ENCODE measurements at places on chromosomes 1 and 21.

- DNase-seq, result no peak
Observed at GRCh38 chr1:100510451-100510850, 27.5 kb upstream of the GPR88 start.

DNA sequence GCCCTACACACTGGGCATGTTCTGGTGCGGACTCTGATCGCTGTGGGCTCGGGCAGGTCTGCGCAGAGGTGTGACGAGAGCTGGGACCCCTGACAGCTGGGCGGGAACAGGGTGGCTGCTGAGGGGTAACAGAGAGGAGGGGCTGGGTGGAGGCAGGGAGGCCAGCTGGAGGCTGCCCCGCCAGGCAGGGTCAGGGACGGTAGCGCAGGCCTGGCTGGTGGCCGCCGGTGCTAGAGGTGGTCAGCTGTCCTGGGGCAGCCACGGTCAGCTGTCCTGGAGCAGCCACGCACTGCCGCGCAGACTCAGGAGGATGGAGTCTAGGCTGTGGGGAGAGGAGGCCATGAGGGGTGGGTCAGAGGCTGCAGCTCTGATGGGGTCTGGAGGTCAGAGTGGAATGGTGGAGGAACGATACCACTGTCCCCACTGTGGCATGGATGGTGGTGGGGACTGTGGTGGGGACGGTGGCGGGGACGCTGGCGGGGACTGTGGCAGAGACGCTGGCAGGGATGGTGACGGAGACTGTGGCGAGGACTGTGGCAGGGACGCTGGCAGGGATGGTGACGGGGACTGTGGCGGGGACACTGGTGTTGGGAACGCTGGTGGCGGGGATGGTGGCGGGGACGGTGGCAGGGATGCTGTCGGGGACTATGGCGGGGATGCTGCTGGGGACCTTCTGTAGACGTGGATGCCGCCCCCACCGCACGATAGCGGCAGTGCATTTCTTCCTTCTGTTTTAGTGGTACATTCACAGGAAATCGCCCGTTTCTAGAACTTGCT lies 21.3 kb upstream of the LRRC3 start:
- DNase-seq, result no peak

DNA sequence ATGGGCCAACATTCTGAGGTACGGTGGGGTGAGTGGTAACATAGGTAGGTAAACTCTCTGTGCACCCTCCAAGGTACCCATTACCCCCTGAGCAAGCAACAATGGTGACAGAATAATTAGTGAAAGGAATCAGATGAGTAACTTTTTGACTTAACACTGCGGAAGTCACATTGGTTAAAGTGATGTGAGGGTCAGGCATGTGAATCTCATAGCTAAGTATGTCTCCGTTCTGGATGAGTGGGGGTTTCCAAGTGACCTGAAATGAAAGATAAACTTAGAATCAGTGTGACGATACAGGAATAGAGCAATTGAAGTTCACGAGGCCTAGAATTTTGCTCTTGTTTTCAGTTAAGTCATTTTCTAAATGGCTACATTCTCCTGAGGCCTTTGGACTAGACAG lies 311.7 kb downstream of the KCTD3 start:
- DNase-seq, result no peak

- DNase-seq, result peak; percentile 48
Observed at GRCh38 chr1:24641646-24642151, 1.4 kb upstream of the SRRM1 start.

DNA sequence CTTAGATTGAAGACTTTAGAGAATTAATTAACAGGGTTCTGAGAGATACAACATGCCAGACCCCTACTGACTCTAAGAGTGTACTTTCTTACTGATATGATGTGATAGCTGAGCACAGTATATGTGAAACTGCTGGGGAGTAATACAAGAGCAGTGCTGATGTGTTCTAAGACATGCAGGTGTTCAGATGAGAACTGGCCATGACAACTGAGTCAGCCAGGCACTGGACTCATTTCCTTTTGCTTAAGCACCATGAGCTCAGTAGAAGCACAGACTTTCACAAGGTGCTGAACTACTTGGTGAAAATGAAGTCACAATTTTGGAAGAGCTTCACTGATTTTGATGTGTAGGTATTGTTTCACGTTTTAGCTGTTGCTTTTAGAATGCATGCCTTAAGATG lies 15.9 kb upstream of the POGZ start:
- DNase-seq, result no peak

DNA sequence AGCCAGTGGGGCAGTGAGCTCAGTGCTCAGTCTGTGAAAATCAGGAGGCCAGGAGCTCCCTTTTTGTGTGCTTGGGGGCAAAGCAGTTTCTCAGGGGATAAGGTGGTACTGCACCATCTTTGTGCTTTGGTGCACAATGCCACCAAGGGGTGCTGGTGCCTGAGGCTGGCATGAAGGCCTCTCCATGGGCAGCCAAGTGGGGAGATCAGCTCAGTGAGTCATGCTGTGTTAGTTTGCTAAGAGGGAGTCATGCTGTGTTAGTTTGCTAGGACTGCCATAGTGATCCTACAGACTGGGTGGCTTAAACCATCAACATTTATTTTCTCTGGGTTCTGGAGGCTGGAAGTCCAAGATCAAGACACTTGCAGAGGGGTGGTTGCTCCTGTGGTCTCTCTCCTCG lies 428.1 kb downstream of the PRDM2 start:
- no peak for DNase-seq

- DNase-seq, result peak; percentile 34
Observed at GRCh38 chr1:228463559-228464455, 23.4 kb upstream of the RNF187 start.

- no peak for DNase-seq
Observed at GRCh38 chr1:23389837-23390321, 20.2 kb upstream of the ZNF436 start.

- no peak for DNase-seq
Observed at GRCh38 chr1:34653110-34653509, 101.7 kb upstream of the GJB5 start.

DNA sequence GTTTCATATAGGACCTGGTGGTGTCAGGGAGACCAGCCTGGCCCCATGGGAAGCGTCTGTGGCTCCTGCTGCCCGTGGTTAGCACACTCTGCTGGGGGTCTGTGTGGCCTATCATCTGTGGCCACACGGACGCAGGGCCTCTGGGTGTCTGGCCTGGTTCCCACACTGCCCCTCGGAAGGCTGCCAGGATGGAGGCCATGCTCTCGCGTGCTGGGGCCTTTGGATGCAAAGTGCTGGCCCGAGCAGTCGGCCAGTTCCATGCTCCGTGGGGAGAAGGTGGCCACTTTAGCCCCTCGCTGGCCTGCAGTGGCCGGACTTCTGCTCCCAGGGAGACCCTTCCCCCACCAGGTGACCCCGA lies 20.8 kb upstream of the LRRC3 start:
- no peak for DNase-seq

DNA sequence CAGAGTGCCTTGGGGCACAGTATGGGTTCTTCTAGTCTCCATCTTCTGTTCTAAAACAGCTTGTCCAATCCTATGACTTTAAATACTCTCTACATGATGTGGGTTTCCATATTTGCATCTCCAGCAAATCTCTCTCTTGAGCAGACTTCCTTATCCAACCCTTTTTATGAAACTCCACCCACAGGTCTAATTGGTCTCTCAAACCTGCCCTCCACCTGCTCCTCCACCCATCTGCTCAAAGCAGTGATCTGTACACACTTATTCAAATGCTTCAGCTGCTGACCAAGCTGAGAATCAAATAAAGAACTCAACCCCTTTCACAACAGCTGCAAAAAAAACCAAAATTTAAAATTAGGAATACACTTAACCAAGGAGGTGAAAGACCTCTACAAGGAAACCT lies 11.5 kb downstream of the MCOLN2 start:
- no peak for DNase-seq

GRCh38 chr21:44379991-44380865 lies 26.8 kb downstream of the TRPM2 start:
- no peak for DNase-seq

- no peak for DNase-seq
Observed at GRCh38 chr1:201949491-201949890, 3.1 kb upstream of the LMOD1 start.

DNA sequence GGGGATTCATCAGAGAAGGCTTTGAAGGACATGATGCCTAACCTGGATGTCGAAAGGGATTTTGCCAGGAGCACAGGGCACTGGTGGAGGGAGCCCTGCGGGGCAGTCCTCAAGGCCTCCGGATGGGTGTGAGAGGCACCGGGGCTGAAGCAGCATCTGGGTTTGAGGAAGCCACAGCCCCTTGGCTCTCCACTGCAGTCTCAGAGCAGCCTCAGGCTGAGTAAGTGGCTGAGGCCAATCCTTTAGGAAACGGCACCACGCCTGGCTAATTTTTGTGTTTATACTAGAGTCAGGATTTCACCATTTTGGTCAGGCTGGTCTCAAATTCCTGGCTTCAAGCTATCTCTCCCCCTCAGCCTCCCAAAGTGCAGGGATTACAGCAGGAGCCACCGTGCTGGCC lies 12.0 kb downstream of the ERVH48-1 start:
- DNase-seq, result no peak

DNA sequence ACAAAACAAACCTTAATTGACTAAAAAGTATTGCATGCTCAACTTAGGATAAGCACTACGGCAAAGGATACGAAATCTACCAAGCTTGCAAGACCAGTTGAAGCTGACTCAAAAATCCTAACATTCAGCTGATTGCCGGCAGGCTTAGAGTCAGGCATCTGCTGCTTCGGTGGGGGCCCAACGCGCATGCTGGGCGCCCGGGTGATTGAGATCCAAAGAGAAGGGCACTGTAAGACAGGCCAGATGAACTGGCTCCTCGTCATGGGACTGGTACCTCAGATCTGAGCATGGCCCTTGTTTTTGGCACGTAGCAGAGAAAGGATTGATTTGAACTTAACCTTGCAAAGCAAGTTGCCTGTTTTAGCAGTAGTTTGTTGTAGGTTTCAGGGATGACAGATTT lies 86.6 kb downstream of the PRDM2 start:
- no peak for DNase-seq

DNA sequence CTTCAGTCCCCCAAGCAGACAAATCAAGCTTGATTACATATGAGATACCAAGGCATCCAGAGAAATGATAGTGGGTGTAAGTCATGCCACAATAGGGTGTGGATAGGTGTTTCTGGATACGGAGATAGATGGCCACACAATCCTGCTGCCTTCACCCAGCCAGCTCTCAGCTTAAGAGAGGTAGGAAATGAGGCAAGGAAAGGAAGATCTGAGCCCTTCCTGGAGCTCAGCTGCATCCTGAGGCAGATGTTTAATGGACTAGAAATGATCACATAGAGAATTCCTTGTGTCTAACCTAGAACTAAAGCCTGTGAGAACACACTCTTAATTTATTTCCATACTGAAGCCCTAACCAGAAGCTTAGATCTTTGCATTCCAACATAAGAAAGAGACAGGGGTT lies 210.3 kb downstream of the ST6GALNAC3 start:
- no peak for DNase-seq

DNA sequence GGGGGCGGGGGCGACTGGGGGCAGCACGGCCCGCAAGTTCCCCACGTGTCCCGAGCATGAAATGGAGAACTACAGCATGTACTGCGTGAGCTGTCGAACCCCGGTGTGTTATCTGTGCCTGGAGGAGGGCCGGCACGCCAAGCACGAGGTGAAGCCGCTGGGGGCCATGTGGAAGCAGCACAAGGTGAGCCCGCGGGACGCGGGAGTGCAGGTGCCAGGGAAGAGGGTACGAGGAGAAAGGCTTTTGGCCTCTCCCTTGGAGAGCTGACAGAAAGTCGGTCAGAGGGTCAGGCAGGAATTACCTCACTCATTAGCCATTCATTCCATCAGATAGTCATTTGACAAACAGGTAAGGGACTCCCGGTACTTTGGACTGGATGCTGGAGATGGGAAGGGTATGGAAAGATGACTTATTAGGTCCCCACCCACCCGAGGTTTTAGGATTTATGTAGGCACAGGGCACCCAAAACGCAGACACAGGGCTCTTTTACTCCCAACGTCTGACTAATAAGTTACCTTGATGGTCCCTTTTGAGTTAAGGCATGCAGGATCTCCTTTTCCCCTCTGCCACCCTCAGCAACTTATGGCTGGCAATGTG lies 2.1 kb downstream of the TRIM67 start:
- DNase-seq, result no peak

DNA sequence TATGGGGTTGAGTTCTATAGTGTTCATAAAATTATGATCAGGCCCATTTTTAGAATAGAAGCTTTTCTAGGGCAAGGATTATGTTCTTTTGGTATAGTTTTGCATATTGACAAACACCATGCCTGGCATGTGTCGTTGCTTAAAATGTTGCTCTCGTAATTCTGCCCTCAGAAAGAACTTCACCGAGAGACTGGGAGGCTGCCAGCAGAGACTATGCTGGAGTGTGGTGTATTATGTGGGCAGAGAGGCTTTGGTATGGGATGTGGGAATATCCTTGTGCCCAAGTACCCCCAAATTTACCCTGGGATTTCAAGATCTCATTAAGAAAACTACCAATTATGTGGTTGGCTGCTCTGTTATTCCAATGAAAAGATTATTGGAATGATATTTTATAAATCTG lies 27.9 kb downstream of the PGM1 start:
- no peak for DNase-seq

DNA sequence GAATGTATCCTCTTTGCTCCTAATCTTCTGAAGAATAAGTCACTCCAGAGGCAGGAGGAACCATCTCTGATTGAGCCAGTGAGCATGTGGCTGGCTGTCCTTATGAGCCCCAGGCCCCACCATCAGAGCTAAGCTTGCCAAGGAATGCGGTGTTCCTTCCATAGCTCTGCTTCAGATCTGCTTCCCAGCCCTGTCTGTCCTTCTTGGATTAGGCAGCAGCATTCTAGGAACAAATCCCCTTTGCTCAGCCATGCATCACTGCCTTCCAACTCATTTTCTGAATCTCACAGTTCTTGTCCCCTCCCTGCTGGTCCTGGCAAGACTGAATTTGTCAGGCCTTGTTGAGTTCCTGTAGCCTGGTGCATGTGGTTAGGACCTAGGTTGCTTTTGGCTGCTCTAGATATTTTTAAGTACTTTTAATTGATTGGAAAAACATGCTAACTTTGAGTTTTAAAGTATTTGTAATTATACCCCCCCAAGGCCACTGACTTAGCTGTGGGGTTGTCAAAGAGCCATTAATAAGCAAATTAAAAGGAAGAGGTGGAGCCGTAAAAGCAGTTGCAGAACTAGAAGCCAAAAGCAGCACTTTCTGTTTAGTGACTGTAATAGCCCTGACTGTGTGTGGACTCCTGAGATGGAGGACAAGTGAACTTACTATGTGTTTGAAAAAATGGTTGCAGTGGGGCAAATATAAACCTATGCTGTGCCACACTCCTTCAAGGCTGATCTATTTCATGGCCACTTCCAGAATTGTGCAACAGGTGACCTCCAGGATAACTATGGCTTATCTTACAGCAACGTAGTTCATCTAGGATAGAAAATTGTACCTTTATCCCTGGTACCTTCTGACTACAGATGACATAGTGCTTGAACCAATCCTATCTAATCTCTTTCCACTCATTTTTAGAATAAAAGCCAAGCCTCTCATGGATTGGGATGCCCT lies 61.3 kb upstream of the BACH1 start:
- no peak for DNase-seq

Data from hepatocyte (in vitro differentiated cells).